ENCODE measurements at places on chromosomes 5 and 9.

- DNase-seq, result no peak
Observed at GRCh38 chr9:34496149-34496712, 26.6 kb downstream of the ENHO start.

- DNase-seq, result no peak
Observed at GRCh38 chr9:93009337-93010015, 49.0 kb upstream of the SUSD3 start.

- DNase-seq, result no peak
Observed at GRCh38 chr5:163633926-163634460, 128.6 kb downstream of the MAT2B start.

GRCh38 chr5:72244862-72245371 is 75.1 kb downstream of the MRPS27 start:
- DNase-seq, result no peak

DNA sequence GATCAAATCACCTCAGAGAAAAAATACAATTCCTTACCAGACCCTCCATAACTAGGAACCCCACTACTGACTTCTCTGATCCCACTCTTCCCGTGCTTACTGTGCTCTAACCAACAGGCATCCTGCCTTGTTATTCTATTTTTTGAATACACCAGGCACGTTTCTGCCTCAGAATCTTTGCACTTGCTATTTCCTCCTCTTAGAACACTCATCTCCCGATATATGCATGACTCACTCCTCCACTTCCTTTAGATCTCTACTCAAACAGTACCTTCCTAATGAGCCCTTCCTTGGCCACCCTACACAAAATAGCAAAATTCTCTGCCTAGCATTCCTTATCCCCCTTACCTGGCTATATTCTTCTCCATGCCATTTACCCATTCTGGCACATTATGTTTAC is 43.9 kb downstream of the MAPKAP1 start:
- DNase-seq, result no peak

GRCh38 chr5:58099257-58099656 is 360.6 kb downstream of the PLK2 start:
- DNase-seq, result no peak

DNA sequence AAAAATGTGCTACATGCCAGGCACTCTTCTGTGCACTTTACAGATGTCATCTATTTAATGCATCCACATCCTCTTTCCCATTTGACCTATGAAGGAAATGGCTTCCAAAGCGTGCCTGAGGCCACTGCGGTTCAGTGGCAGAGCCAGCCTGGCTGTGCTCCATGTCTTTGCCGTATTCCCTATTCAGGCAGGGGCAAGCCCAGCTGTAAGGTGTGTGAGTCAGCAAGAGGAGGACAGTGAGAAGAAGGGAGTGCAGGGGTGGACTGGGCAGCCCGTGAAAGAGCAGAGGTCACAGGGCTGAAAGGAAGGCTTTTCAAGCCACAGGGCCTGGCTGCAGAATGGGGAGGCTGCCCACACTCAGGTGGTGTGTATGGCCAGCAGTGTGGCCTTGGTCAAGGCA is 91.7 kb downstream of the HRH2 start:
- DNase-seq, result no peak

DNA sequence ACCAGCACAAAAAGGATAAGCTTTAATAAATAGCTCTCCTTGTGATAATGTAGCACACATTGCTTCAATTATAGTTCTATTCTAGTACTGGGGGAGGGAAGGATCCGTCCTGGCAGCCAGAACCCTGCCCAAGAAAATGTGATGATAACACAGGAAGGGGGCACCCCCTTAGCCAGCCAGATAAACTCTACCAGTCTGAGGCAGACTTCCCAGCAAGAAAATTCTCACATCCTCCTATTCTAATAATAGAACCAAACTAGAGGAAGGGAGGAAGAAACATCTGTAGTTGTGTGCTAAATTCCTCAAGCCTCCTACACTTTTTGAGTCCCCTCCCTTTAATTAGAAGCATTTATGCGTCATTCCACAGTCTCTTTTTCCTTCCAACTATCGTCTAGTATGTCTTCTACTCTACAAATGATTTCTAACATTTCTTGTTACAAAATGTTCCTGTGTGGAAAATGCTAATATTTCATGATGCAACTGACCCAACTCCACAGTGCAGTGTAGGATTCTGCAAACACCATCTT is 261.0 kb downstream of the SEMA5A start:
- DNase-seq, result no peak

DNA sequence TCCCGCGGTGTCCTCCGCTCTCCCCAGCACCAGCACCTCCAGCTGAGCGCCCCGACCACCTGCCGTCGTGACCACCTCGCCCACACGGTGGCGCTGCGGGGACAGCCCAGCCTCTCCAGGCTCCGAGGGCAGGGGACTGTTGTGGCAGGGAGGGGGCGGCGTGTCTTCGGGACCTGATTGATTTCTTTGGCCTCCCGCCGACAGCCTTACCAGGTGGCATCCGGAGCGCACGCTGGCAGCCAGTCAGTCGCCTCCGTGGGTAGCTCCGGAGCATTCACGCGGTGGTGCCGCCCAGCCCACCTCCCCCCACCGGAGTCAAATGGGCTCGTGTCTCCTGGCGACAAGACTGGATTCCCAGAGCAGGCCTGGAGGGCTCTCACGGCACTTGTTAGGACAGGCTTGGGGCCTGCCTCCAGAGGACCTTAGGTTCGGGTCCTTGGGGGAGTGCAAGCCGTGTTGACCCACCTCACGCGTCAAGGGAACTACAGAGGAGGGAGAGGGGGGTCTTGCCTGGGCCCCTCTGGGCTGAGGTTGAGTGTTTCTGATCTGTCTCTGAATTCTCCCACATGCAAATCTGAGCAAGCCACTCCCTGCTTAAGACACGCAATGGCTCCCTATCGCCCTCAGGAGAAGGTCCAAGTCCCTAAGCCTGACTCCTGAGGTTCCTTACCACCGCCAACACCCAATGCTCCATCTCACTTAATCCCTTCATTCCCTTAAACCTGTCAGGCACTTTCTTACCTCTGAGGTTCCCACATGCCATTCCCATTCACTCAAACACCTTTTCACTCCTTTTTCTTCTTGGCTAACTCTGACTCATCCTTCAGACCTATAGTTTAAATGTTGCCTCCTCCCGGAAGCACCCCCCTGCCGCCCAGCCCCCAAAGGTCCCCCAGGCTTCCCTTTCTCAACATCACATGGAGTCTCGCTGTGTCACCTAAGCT is 51.2 kb upstream of the GGTA1 start:
- DNase-seq, result peak; percentile 30

DNA sequence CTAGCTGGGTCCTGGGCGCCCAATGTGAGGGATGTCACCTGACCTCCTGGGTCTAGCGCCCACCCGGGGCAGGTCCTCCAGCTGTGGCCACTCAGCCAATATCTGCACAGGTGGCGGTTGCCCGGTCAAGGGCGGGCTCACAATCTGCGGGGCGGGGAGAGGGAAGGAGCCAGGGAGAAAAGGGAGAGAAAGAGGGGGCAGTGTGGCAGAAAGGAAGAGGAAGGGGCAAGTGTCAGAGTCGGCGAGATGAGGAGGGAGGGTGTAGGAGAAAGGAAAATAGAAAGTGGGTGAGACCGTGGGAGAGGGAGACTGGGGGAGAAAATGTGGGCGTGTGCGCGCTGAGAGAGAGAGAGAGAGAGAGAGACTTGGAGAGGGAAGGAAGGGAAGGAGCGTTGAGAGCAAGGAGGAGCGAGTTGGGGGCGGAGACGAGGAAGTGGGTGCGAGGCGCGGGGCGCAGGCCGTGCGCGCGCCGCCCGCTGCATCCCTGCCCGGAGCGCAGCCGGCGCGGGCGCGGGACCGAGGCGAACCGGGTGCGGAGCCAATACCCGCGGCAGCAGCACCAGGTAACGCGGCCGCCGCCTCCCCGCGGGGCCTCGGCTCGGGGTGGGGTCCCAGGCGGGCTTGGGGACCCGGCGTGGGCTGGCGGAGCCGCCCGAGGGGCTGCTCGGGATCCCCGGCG is at the start of gene HRH2:
Gene HRH2 (plus strand): TSS at position 479 of the 679 bp plus-strand sequence. CDS start 25,163 bp downstream, outside the sequence.
- no peak for DNase-seq

DNA sequence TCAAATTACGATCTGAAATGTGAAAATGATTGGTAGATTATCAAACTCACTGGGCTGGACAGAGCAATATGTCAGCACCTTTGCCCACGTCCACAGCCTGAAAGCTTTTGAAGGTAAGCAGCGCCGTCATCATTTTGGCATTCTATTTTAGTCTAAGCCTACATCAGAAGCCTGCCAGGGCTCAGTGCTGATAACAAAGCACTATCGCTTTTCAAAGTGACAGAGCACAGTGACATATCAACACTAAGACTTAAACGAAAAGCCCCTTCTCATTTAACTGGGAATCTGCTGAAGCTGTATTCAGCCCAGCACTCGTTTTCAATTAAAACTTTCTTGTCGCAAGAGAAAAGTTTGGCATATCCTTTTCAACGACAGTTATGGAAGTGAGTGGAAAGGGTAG is 1076.3 kb downstream of the PTPRD start:
- no peak for DNase-seq

GRCh38 chr5:132378580-132378979 is 9.1 kb downstream of the SLC22A5 start:
- no peak for DNase-seq

- DNase-seq, result no peak
Observed at GRCh38 chr5:4651806-4652565, 488.1 kb upstream of the ADAMTS16 start.

- no peak for DNase-seq
Observed at GRCh38 chr5:13993926-13994325, 49.4 kb upstream of the DNAH5 start.

DNA sequence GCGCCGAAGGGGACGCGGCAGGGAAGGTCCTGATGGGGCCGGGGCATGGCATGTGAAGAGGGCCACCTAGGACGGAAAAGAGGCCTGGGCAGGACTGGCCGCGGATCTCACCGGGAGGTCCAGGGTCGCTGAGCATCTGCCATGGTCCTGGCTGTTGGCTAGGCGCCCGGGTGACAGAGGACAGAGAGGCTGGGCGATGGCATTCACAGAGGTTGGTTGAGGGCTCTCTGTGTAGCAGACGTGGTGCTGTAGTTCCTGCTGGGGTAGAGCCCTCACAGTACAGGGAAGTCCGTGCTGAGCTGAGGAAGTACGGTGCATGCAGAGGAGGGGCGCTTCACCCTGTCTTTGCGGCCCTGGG is 427 bp downstream of the PCYOX1L start:
- no peak for DNase-seq

- no peak for DNase-seq
Observed at GRCh38 chr9:70614786-70615463, 200.5 kb upstream of the KLF9 start.

GRCh38 chr9:129910628-129911567 is 75.6 kb downstream of the USP20 start:
- no peak for DNase-seq

GRCh38 chr5:5145651-5146529 is 5.8 kb downstream of the ADAMTS16 start:
- DNase-seq, result no peak

DNA sequence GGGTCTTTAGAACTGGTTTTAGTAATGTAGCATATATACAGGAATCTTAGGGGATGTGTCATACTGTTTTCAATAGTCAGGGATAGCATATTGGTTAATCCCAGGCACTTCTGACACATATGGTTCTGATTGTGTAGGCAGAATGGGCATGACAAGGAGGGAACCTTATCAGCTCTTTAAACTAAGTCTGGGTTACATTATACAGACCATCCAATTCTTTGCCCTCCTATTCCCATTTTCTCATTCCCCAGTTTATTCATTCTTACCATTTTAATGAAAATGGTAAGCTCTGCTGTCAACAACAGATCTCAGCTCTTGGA is 85.1 kb downstream of the NDUFAF2 start:
- no peak for DNase-seq

- DNase-seq, result no peak
Observed at GRCh38 chr9:130183133-130183762, 11.0 kb downstream of the NCS1 start.

- DNase-seq, result no peak
Observed at GRCh38 chr5:74226716-74227485, 413.6 kb downstream of the ENC1 start.

GRCh38 chr5:43038496-43038989 is 1.6 kb downstream of the ANXA2R start:
- no peak for DNase-seq

DNA sequence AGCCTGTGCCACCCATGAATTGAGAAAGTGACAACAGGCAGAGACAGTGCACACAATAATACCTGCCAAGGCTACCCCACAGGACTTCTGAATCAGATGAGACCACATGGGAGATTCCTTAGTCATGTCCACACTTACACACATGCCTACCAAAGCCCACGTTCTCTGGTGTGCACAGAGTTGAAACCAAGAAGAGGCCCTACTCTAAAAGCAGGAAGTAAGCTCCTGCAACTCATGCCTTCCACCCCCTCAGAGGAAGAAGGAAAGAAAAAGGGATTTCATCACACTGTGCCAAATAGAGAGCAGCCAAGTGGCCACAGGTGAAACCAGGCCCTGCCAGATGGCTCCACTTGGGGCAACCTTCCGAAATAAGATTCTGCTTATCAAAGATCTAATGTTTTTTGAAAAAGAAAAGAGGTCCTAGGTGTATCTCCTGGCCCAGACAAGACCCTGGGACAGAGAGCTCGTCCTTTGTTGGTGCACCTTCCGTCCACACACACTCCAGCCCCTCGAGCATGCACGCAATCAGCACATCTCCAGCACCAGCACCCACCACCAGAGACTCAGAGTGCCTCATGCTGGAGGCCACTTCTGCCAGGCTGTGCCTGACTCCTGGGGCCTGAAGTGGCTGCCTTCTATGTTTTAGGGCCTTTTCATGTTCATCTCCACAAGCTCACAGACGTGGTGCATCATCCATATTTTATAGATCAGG is 114.6 kb upstream of the SPOCK1 start:
- no peak for DNase-seq

- peak; percentile 40 for DNase-seq
Observed at GRCh38 chr5:68239487-68239886, 23.9 kb downstream of the PIK3R1 start.

GRCh38 chr5:68446487-68446894 is 230.9 kb downstream of the PIK3R1 start:
- DNase-seq, result no peak

DNA sequence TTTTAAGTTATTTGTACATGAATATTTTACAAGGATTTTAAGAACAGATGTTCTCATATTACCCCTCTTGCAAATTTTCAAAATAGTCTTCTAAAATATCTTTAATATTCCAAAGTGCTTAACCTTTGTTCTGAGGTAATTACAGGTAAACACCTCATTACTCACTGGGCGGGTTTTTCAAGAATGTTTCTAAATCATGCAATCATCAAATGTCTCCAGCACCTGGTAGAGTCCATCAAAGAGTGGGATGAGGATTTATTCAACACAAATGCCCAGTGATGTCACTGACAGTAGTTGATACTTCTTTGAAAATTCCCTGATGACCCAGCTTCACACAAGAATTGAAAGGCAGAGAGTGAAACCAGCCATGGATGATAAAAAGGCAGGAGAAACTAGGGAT is 114.4 kb downstream of the SEC61B start:
- no peak for DNase-seq

Data from activated CD4-positive, CD25-positive, alpha-beta regulatory T cell treated with anti-CD3 and anti-CD28 coated beads, Interleukin-2, amount 50 U/mL, for 16 hours (primary cell).